Activated CD4-positive, alpha-beta T cell treated with anti-CD3 and anti-CD28 coated beads, Interleukin-2, amount 50 U/mL, for 48 hours (primary cell): ENCODE measurements at places on chromosomes 5 and 9.

- no peak for DNase-seq
Measured at GRCh38 chr5:39031041-39031440, 43.2 kb downstream of the RICTOR start.

- DNase-seq, result no peak
Measured at GRCh38 chr5:147248561-147248960, 13.7 kb downstream of the STK32A start.

- DNase-seq, result no peak
Measured at GRCh38 chr5:155871623-155872022, 455.3 kb upstream of the SGCD start.

DNA sequence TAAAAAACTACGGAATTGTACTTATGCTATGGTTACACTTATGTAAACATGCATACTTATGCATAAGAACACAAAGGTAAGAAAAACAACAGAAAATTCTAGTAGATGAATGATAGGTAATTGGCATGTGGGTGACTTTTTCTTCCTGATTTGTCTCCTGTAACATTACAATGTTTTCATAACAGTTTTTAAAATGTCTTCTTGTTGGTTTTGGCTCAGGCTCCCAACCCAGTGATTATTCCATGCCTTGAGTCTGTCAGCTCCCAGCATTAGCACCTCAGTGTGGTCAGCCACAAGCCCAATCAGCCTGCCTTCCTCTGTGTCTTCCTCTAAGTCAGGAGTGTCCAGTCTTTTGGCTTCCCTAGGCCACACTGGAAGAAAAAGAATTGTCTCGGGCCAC is 7.9 kb upstream of the FOXE1 start:
- no peak for DNase-seq

DNA sequence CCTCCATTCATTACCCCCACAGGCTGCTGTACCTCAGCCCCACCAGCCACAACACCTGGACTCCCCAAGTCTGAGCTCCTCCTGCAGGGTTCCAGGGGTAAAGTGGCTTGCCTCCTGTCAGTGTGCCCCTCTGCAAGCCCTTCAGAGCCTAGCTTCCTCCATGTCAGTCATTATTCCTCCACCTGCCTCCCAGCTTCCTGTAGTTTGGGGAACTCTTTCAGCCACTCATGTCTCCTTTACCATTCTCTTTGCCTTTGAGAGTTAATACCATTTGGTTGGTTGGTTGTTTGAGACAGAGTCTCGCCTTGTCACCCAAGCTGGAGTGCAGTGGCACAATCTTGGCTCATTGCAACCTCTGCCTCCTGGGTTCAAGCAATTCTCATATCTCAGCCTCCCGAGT is 36.2 kb downstream of the IRF1 start:
- DNase-seq, result no peak

GRCh38 chr9:69546265-69546664 is 125.9 kb downstream of the APBA1 start:
- no peak for DNase-seq

DNA sequence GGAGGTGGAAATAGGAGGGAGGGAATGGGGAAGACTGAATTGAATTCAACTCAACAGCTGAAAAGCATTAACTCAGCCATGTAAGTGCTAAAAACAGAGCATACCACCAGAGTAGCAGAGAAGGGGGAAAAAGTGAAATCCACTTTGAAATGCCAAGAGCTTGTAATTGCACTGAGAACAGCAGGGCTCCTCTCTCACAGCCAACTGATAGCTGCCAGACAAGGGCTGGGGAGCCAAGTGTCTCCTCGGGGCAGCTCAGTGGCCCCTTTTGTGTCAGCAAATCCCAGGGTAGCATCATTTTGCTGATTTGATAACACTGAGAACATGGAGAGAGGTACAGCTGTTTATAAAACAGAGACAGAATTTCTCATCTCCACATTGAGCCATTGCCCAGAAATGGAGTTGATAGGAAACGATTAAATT is 182.5 kb downstream of the FRMD3 start:
- DNase-seq, result no peak

GRCh38 chr9:84111726-84112125 is 131.1 kb downstream of the RMI1 start:
- DNase-seq, result no peak

DNA sequence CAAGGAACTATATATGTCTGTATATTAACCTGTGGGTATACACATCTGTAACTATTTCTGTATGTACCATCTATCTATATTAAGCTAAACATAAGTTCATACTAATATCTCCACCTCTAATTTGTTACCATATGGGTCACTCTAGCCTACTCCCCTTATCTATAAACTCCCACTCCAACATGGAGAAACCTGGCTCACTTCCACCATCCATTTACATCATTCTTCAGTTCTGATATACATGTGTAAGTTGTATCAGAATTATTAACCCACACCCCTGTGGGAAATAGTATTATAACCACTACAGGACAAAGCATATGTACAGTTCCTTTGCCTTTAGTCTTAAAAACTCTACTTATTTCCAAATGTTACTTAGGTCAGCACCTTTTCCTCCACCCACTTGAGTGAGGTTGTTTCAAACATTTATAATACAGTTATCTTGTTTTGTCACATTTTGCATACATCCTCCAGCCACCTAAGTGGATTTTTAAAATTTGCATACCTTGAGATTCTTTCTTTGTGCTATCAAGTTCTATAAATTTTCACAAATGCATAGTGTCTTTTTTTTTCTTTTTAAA is 10.6 kb downstream of the NDFIP1 start:
- no peak for DNase-seq

DNA sequence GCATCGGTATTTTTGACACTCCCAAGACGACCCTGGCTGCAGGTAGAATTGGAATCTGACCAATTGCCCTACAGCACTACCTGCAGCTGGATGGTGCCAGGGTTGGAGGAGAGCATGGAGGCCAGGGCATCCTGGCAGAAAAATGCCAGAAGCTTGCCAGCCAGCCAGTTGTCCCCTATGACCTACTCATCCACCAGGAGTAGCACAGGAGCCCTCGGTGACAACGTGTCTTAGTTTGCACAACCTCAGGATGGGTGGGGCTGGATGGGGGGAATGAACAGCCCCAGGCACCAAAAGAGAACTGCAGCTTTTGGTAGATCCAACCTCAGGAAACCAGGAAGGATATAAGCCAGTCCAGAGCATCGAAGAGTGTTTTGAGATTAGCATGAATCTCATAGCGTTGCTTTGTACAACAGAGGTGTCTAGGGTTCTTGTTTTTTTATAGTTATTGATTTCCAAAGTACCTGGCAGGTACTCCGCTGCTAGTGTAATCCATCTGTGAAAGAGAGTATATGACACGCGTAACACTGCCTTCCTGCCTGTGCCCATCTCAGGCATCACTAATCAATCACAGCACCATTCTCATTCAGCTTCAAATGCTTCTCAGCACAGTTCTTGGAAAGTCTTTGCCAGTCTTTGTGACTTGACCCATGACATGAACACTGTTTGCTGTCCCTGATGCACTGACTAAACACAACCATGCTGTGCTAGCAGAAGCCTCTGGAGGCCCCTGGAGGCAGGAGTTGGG is 36.7 kb upstream of the ASS1 start:
- DNase-seq, result no peak

DNA sequence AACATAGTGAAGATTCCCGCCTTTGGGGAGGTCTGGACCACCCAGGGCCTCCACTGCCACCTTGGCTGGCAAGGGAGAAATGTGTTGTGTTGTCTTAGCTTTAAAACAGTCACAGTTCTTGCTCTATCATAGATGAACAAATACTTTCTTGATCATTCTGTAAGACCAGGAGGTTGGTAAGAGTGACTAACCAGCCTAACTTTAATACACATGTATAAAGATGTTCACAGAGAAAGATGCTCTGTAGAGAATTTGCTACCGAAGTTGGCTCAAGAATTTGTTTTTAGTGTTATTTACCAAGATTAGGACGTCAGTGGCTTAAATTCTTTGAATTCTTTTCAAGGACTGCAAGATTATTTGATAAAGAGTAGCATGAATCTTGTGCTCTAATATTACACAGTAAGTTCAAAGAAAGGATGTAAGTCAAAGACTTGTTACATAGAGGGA is 28.4 kb downstream of the GLRX start:
- no peak for DNase-seq

DNA sequence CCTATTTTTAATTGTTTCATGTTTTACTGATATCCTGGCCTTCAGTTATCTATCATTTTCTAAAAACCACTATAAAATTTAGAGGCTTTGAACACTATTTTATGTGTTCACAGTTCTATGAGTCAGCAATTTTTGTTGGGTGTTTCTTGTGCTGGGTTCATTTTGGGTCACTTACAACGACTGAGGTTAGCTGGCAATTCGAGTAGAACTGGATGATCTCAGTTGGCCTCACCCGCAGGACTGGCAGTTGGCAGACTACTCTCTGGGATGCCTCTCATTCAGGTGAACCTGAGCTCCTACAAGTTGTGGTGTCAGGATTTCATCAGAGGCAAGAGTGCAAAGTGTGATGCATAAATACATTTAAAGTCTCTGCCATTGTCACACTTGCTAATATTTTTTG is 151.0 kb upstream of the PAPPA start:
- no peak for DNase-seq

GRCh38 chr5:131998431-131999040 is 12.9 kb downstream of the ACSL6 start:
- DNase-seq, result no peak
